Activated T-helper 9 cell treated with anti-CD3 and anti-CD28 coated beads, Interleukin-2, amount 50 U/mL, for 16 hours (primary cell): ENCODE measurements at places on chromosomes 7 and 10.

GRCh38 chr10:75431180-75432111 is at the start of gene LRMDA:
Gene LRMDA (plus strand): TSS chr10:75431624.
- DNase-seq = no peak

DNA sequence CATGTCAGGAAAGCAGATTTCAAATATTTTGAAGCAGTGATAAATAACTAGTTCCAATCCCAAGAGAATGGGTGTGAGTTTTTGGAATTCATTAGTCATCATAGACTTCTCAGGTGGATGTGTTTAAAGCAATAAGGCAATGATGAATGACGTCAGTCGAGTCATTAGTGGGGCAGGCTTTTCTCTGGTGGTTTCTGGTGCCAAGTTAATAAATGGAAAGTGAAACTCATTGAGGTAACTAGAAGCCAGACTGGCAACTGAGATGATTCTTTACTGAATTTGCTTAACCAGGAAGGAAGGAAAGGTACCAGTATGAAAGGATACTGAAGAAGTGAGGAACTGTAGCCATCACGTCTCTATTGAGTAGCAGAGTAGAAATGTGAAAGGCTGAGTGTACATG is 311.0 kb downstream of the GPAM start:
- no peak for DNase-seq

DNA sequence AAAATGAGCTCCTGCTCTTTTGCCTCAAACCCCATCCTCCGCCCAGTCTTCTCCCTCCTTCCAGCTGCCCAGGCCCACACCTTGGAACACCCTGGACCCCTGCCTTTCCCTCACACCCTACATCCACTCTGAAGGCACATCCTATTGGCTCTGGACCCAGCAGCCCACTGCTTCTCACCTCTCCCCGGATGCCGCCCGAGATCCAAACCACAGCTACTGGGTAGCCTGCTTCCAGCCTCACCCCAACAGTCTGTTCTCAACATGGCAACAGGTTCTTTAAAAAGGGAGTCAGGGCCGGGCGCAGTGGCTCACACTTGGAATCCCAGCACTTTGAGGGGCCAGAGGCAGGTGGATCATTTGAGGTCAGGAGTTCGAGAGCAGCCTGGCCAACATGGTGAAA is 9.5 kb upstream of the SMARCD3 start:
- DNase-seq = no peak

DNA sequence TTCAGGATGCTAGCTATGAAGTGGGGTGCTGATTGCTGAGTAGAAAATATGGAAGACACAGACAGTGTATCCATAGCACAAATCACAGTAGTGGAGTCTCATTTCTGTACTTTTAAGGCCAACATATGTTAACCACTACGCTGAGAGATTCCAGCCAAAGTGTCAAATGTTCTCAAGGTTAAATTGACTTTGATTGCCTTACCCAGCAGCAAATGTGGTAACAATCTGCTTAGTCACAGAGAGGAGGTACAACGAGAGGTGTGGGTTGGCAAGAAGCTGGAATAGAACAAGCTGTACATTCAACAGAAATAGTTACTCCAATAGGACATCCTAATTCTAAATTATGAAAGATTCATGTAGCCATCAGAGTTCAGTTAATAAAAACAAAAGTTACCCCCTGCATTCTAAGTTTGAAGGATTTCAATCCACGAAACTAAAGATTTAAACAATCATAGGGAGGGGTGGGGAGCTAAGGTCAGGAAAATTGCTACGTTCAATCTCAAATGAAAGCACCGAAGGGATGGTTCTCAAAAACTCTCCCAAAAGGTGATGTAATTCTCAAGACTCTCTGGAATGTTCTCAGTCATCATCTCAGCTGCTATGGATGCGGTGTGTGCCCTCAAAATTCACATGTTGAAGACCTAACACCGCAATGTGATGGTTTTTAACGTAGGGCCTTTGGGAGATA is 137.0 kb downstream of the ETV1 start:
- no peak for DNase-seq

- DNase-seq = no peak
Observed at GRCh38 chr10:65110009-65110408, 1588.8 kb downstream of the REEP3 start.
